ENCODE measurements at places on chromosomes 1 and 21. TPM values are rescaled to one million over a fixed set of nuclear protein-coding genes. Genes with fewer than 3 reads are reported as not detected.

DNA sequence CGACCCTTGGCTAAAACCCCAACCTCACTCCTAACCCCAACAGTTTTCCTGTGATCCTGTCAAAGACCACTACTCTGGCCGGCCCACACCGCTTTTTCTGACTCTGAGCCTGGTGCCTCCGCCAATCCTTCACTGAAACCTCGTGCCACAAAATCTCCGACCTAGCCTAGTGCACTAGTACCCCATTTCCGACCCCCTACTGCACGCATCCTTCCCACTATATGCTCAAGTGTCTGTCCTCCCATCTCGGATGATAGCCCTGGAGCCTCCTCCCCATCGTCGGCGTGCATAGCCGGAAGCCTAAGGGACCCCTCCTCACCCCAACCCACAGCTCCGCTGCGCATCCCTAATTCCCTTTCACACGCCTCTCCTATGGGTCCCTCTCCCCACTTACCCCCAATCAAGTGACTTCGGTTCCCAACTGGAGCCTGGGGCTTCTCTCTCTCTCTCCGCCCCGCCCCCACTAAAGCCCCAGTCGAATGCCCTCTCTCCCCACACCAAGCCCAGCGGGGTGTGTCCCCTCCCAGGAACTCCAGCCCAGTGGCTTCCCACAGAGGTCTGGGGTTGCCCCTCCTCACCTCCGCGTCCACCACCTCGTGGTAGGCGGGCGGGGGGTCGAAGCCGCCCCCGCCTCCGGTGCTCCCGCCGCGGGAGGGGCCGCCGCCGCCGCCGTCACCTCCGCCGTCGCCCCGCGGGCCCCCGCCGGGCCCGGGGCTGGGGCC lies 791 bp downstream of the USP24 start:
- no peak for DNase-seq

The CRNN gene
- total RNA-seq: not detected

DNA sequence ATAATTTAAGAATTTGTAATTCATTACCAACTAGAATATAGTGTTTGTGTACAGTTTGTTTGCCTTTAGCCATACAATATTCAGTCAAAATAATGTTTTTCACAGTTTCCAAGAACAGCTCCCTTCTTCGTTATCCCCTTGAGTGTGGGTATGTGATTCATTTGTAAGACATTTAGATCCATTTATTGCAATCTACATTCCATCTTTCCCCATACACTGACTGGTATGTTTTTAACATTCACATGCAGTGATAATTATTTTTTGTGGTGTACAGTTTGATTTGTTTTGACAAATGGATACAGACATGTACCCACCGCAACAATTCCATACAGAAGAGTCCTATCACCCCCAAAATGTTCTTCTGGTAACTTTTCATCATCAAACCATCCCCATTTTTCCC lies 589.1 kb upstream of the ADAMTS5 start:
- DNase-seq: no peak

- no peak for DNase-seq
These were observed 51.6 kb downstream of the ZMYM4 start for GRCh38 chr1:35319988-35320713.

GRCh38 chr1:93827128-93827527 lies 51.9 kb downstream of the DNTTIP2 start:
- no peak for DNase-seq

DNA sequence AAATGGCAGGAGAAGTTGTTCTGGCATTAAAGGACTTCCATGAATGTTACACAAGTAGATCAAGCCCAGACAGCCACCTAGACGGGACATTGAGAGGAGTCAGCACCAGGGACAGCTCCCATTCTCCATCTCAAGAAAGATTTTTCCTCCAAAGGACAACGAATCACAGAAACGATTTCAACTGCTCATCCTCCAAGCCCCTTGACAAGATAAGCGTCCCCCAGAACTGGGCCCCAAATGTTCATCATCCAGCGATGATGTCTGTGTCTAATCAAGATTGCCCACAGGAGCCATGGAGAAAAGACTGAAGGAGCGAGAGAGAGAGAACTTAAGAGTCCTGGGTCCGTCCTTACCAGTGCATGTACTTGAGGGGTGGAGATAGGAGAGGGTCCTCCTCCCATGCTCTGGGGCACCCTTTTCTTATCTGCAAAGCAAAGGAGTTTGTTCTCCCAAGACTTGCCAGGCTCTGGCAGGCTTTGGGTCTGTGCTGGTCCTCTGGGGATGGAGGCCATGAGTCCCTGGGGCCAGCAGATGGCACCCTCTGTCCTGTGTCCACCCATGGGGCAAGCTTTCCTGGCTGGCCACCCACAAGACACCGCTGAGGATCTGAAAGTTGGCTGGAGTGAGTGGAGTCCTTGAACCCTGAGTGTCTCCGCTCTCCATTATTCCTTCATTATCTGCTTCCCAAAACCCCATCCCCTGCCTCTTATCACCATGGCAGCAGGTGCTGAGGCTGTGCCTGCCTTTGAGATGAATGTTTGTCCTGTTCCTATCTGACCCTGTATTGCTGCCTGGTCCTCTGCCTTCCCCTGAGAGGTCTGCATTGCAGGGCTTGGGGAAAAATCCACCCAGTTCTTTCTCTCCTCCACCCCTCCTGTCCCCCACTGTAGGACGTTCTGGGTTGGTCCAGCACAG lies 164.6 kb downstream of the ACTL8 start:
- no peak for DNase-seq

The TLCD4 gene
- total RNA-seq: 28.1 TPM

DNA sequence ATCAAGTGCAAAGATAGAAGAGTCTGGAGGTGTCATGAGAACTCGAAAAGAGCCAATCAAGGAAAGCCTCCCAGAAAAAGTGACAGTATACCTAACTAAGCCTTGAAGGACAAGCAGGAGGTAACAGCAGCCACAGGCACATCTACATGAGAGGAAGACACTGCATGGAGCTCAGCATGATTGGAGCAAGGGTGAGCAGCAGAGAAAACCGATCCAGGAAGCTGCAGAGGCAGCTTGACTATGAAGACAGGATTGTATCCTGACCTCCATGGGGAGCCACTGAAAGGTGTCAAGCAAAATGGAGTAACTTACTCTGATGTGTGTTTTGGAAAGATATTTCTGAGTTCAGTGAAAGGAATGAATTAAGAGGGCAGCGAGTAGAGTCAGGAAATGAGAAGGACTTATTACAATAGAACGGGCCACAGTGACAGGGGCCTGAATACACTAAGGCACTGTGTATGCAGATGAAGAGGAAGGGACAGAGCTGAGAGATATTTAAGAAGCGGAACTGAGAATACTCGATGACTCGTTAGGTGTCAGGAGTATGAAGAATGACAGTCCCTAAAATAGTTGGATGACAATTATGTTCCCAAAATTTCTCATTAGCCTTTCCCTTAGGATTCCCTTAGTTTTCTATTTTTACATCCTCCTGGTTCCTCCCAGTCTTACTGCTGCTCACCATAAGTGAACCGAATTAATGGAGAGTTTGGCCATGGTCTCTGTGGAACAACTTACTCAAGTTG lies 139.3 kb upstream of the NFIA start:
- no peak for DNase-seq

The HES3 gene
- not detected for total RNA-seq

- DNase-seq: no peak
These were observed 1.6 kb downstream of the AGO4 start for GRCh38 chr1:35809114-35810095.

- DNase-seq: no peak
These were observed 81.1 kb downstream of the CACHD1 start for GRCh38 chr1:64550946-64551605.

DNA sequence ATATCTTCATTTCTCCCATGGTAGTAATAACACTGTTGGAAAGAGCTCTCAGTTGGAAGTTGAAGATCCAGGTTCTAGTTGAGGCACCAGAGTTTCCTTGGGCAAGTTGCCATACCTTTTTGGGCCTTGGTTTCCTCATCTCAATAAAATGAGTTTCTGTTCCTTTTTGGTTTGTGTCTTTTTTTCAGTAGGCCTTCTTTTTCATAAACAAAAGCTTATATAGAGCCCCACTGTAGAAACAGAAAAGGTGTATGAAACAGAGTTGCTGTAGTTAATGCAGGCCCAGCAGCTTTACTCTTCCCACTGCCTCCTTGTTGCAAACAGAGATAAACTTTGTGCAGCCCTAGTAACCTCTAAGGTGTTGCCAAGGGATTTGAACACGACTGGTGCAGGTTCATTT lies 41.7 kb downstream of the WNT4 start:
- no peak for DNase-seq

GRCh38 chr21:32319012-32319411 lies 20.4 kb downstream of the MRAP start:
- no peak for DNase-seq

GRCh38 chr1:204286831-204287421 lies 72.8 kb downstream of the PLEKHA6 start:
- no peak for DNase-seq

DNA sequence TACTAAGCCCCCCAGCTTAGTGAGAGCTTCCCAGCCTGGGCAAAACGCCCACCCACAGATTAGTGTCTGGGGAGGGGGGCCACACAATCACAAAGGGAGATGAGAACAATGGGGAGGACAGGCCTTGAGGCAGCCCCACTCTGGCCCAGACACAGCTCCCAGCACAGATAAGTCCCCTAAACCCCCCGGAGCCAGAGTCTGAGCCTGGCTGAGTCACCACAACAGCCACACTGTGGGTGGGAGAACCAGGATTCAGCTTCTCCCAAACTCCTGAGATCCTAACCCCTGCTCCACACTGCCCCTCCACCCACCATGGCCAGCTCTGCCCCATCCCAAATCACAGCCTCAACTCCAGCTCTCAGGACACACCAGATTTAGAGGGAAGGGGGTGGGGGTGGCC lies 4.2 kb downstream of the NECTIN4 start:
- no peak for DNase-seq

The HES2 gene
- total RNA-seq: 0.53 TPM

The TNFRSF18 gene
- total RNA-seq: not detected

The MSH4 gene
- 0.90 TPM for total RNA-seq

DNA sequence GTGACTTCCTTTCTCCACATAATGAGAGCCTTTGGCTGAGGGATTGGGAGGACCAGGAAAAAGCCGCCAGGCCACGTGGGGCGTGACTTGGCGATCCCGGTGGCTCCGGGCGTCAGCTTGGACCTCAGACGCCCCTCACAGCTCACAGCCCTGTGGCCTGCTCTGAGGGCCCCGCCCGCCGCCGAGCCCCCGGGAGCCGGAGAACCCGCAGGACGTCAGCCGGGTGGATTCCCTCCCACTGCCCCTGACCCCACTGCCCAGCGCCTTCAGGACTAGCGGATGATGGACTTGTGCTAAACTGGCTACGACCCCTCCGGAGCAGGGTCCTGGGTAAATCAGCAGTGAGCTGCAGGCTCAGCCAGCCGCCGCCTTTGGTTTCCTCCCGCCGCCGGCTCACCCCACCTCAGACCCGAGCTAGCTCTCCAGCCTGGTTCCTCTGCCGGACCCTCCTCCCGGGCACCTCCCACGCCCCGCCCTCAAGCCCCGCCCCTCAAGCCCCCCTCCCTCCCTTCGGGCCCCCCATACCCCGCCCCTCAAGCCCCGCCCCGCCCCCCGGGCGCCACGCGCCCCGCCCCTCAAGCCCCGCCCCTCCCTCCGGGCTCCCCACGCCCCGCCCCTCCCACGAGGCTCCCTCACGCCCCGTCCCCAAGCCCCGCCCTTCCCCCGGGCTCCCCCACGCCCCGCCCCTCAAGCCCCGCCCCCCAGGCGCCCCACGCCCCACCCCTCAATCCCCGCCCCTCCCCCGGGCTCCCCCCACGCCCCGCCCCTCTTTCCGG lies 10.0 kb upstream of the FAAP20 start:
- DNase-seq: no peak

GRCh38 chr1:164864161-164864560 lies 305.2 kb downstream of the PBX1 start:
- no peak for DNase-seq

The OPRD1 gene
- total RNA-seq: 0.05 TPM

DNA sequence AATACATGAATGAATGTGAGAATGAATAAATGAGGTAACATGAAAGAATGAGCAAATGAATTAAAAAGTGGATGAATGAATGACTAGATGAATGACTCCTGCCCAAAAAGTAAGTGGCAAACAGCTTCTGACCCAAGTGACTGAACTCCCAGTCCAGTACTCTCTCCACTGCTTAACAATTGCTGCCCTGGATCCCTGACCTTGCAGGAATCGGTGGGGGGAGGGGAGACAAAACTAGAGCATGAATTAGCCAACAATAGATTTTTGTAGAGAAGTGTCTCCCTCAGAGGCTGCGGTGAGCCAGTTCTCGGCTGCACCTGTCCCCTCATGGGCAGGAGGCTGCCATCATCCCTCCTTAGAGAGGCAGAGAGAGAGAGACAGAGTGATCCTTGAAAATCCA lies 5.9 kb upstream of the GRIK3 start:
- no peak for DNase-seq

GRCh38 chr1:167634435-167634834 lies 4.4 kb downstream of the RCSD1 start:
- no peak for DNase-seq

DNA sequence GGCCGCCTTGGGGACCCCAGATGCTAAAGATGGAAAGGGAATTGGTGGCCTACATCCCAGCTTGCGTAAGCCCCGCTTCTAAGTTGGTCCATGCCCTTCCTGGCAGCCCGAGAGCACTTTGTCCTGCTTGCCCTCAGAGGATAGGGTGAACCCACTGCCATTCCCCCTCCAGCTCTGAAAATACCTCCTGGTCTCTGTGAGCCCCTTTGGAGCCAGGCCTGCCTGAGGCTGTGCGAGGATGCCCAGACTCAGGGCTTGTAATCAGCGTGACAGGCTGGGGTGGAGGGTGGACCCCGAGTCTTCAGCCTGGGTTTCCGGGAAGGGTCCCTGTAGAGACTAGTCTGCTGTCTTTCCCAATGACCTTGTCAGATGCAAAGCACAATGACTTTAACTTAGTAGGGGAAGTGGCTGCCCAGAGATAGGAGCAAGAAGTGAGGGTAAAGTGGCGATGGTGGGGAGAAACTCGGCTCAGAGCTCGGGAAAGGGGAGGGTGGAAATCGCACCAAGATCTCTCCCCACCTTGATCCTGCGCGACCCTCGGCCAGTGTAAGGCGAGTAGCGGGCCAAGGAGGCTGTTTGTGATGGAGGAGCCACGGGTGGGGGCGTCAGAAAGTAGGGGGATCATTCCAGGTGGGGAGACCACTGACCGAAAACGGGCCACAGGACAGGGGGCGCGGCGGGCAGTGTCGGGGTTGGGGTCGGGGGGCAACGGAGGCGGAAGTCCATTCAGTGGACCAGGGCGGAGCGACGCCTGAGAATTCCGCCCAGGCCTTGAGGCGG lies 2.7 kb upstream of the HES3 start:
- no peak for DNase-seq

- DNase-seq: no peak
These were observed 44.2 kb upstream of the ECE1 start for GRCh38 chr1:21334214-21335087.

The CFHR4 gene
- total RNA-seq: not detected

All from urinary bladder (tissue), 4 donors.